GM12878 (cell line): ENCODE measurements at places on chromosomes 7 and 10. TPM values are rescaled to one million over a fixed set of nuclear protein-coding genes. Genes with fewer than 3 reads are reported as not detected.

The HTR5A gene
- total RNA-seq, result not detected in 2 replicates

The THSD7A gene
- 0.03 TPM in 1 of 2 replicates, not detected in the other for total RNA-seq

The SLK gene
- 15.0 and 17.5 TPM in 2 replicates for total RNA-seq

- DNase-seq, result no peak
- H3K27ac ChIP-seq, result no peak overlapping the region
- no peaks in the 10 kb centered on the region for H3K36me3 ChIP-seq
- no peaks in the 10 kb centered on the region for H3K27me3 ChIP-seq
- no peak overlapping the region for H3K4me3 ChIP-seq
Observed at GRCh38 chr7:140898786-140899536, 25.8 kb downstream of the BRAF start.

DNA sequence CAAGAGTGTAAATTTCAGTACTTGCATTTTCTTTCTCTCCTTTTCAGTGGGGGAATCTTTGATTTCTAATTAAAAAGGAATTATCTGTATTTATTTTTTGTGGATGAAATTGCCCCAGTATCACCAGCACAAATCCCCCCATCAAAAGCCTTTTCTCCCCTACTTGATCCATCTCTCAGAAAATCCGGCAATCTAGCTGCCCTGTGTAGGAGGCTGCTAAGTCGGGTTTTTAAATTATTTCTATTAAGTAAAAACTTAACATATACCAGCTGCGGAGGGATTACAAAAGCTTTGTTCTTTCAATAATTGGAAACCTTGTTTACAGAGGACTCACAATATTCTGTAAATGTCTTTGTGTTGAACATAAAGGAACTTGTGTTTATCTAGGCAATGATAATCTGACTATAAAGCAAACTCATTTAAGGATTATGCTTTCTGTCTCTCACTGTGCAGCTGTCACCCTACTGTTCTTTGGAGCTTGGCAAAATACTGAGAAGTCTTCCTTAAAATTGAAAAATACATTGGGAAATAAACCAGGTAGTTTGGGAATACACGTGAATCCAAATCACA, 177.4 kb upstream of the PRR15 start:
- no peaks in the 10 kb centered on the region for H3K4me1 ChIP-seq
- no peak overlapping the region for H3K4me3 ChIP-seq
- H3K27me3 ChIP-seq, result no peaks in the 10 kb centered on the region; the same call in 1 of the 2 replicates

DNA sequence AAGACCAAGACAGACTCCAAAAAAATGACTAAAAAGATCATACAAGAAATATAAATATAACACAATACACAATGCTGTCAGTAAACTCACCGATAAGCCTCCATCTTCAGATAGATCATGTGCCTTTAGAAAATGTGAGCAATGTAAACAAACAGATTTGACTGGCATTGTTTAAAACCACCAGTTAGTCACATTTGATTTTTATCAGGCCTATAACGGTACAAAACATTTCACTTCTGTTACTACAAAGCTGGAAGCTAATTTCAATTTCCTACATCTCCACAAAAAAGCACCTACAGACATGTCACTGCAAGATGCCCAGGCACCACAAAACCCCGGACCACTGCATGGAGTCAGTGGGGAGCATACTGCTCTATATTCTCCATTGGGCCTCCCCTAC, 18.9 kb downstream of the SGMS1 start:
- no peaks in the 10 kb centered on the region for H3K27me3 ChIP-seq
- H3K4me3 ChIP-seq, result no peak overlapping the region
- peaks cover 24% of the 10 kb centered on the region; the same call in 1 of the 2 replicates for H3K4me1 ChIP-seq
- no peaks in the 10 kb centered on the region for H3K36me3 ChIP-seq
- H3K27ac ChIP-seq, result 0 out of 2 replicates have a peak overlapping the region, but pooled peaks have one; percentile 11
- no peak for DNase-seq

GRCh38 chr10:101237982-101238731, 8.9 kb upstream of the LBX1 start:
- DNase-seq, result no peak
- H3K4me1 ChIP-seq, result no peaks in the 10 kb centered on the region
- peaks cover 25% of the 10 kb centered on the region for H3K27me3 ChIP-seq
- no peak overlapping the region for H3K4me3 ChIP-seq

- no peak for DNase-seq
- H3K36me3 ChIP-seq, result no peaks in the 10 kb centered on the region
- no peaks in the 10 kb centered on the region for H3K4me1 ChIP-seq
- H3K27me3 ChIP-seq, result peaks cover 2% of the 10 kb centered on the region
- H3K27ac ChIP-seq, result no peak overlapping the region
- H3K4me3 ChIP-seq, result no peak overlapping the region
Observed at GRCh38 chr10:71271662-71272055, 47.4 kb upstream of the SLC29A3 start.

DNA sequence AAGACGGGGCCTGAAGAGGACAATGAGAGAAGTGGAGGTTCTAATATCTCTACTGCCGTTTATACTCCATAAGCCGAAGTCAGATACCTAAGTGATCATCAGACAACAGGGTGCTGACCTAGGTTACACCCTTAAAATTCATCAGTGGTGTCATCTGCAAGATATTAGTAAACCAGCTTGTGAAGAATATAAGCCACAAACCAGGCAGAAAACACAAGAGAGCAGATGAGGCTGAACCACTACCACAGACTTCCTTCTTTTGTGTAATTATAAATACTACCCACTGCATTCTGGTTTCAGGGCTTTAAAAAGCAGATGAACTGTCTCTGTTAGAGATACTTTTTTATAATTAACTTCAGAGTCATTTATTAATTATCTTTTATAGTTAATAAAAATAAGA, 69.0 kb upstream of the LRRC17 start:
- DNase-seq, result peak; percentile 61
- no peak overlapping the region for H3K4me3 ChIP-seq
- H3K27me3 ChIP-seq, result no peaks in the 10 kb centered on the region
- H3K4me1 ChIP-seq, result peaks cover 10% of the 10 kb centered on the region
- no peak overlapping the region for H3K27ac ChIP-seq

DNA sequence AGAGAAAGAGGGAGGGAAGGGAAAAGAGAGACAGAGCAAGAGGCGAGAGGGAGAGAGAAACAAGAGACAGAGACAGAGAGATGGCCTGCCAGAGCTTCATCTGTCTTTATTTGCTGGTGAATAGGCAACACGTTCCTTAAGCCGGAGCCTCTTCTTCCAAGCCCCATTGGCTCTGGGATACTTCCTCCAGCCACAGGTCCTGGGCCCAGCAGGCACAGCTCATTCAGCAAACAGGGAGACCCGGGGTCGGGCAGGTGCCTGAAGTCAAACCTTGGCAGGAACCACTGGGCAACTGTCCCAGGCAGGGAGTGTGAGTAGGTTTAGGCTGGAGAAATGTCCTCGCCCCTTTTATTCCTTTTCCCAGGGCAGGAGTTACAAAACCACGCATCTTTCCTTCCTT, 68.2 kb downstream of the MYL10 start:
- no peak overlapping the region for H3K27ac ChIP-seq
- no peaks in the 10 kb centered on the region for H3K27me3 ChIP-seq
- H3K4me3 ChIP-seq, result no peak overlapping the region
- H3K4me1 ChIP-seq, result no peaks in the 10 kb centered on the region

The PLAC9 gene
- not detected in 2 replicates for total RNA-seq

DNA sequence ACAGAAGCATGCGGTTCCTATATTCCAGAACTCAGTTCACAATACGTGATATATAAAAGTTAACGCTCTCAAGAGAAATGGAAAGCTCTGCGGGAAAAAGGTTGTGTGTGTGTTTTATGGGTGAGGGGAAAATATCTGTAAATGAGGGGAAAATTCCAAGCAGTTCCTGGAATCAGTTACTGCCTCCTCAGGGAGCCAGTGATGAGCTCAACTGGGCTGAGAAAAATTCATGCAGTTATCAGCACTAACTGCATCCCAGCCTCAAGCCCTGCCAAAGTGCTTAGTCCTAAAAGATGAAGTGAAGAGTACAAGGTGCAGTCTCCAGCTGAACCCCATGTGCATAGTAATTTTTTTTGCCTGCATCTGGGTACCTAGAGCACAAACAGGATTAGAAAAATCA, 191.9 kb downstream of the CDK14 start:
- H3K4me1 ChIP-seq, result no peaks in the 10 kb centered on the region
- H3K36me3 ChIP-seq, result no peaks in the 10 kb centered on the region
- no peaks in the 10 kb centered on the region for H3K27me3 ChIP-seq
- no peak for DNase-seq
- H3K4me3 ChIP-seq, result no peak overlapping the region

The LRRC61 gene
- 28.9 and 31.1 TPM in 2 replicates for total RNA-seq
